ENCODE measurements at places on chromosomes 4 and X. TPM values are rescaled to one million over a fixed set of nuclear protein-coding genes. Genes with fewer than 3 reads are reported as not detected.

DNA sequence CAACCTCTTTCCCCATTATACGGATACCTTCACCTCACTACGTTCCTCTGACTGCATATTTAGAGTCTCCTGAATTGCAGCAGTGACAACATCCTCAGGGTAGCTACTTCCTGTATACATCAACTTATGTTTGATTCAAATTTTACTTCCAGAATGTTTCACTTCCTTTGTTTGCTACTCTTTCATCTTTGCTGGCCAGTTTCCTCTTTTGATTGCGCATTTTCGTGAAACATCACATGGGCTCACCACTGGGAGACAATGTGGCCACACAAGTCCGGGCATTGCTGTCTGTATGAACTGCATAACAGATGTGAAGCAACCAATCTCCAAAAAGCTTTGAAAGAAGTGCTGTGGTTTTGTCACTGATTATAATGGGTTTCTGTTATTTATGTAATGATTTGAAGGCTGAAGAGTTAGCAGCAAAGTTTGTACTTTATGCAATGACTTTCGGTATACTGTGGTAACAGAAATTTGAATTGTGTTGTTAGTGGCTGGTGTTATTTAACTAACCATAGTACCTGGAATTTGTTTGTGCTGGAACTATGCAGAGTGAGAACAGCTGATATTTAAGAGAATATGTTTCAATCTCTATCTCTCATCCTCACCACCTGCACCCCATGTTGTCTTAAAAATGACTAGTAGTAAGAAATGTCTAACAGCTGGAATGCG, 7.4 kb downstream of the SNCA start:
- no peak for DNase-seq

The FOXP3 gene
- total RNA-seq, result not detected

- peak; percentile 69 for DNase-seq
Observed at GRCh38 chr4:52551487-52551886, 107.6 kb downstream of the USP46 start.

DNA sequence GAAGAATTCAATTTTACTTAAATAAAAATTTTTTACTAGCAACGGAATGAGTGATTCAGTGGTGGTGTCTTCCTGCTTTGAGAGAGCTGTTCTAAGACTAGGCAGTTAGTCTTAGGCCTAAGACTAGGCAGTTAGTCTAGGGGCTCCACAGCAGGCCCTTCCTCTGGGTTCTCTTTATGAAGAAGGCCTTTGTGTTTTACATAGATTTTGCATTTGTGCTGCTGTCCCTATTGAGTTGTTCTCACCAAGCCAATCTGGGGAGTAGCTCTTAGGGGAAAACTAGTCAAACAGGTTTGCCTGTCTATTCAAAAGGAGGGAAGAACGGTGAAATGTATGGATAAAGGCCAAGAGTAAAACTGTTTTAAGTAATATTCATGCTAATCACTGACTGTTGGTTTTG, 7.6 kb downstream of the UGT8 start:
- no peak for DNase-seq

DNA sequence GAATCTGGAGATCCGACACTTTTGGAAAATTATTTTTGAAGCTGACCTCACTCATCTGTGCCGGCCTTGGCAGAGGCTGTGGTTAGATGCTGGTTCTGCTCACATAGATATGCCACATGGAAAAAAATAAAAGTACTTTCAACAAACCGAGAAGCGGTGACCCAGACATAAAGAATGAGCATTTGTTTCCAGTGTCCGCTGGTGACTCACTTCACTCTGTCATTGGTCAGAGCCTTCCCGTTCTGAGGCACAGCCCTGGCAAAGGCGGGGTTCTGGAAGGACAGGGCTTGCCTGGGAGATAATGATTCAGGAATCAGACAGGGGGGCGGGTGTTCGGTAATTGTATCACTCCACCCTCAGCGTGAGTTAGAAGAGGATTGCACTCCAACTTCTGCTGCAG, 172.4 kb upstream of the MXRA5 start:
- peak; percentile 15 for DNase-seq

- no peak for DNase-seq
Observed at GRCh38 chrX:13257223-13258051, 62.4 kb downstream of the ATXN3L start.

GRCh38 chr4:113179091-113179490, 129.6 kb downstream of the ANK2 start:
- no peak for DNase-seq

The ITGB1BP2 gene
- total RNA-seq, result 111 TPM

The PLP1 gene
- total RNA-seq, result 7.0 TPM

The DDIT4L gene
- total RNA-seq, result 0.60 TPM

DNA sequence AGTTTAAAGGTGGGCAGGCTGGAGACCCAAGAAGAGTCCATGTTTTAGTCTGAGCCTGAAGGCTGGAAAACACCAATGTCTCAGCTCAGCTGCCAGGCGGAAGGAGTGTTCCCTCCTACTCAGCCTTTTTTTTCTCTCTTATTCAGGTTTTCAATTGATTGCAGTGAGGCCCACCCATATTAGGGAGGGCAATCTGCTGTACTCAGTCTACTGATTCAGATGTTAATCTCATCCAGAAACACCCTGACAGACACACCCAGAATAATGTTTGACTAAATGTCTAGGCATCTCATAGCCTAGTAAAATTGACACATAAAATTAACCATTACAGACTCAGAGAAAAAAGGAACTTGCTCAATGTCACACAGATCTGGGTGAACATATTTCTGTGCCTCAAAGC, 347.1 kb downstream of the GBA3 start:
- DNase-seq, result no peak

GRCh38 chr4:14871676-14872430, 130.4 kb upstream of the CPEB2 start:
- DNase-seq, result no peak

- no peak for DNase-seq
Observed at GRCh38 chrX:110561034-110561433, 202.4 kb downstream of the RTL9 start.

GRCh38 chr4:170651786-170652185, 562.0 kb upstream of the AADAT start:
- DNase-seq, result no peak

The HERC5 gene
- 2.6 TPM for total RNA-seq

The SULT1E1 gene
- total RNA-seq, result not detected

DNA sequence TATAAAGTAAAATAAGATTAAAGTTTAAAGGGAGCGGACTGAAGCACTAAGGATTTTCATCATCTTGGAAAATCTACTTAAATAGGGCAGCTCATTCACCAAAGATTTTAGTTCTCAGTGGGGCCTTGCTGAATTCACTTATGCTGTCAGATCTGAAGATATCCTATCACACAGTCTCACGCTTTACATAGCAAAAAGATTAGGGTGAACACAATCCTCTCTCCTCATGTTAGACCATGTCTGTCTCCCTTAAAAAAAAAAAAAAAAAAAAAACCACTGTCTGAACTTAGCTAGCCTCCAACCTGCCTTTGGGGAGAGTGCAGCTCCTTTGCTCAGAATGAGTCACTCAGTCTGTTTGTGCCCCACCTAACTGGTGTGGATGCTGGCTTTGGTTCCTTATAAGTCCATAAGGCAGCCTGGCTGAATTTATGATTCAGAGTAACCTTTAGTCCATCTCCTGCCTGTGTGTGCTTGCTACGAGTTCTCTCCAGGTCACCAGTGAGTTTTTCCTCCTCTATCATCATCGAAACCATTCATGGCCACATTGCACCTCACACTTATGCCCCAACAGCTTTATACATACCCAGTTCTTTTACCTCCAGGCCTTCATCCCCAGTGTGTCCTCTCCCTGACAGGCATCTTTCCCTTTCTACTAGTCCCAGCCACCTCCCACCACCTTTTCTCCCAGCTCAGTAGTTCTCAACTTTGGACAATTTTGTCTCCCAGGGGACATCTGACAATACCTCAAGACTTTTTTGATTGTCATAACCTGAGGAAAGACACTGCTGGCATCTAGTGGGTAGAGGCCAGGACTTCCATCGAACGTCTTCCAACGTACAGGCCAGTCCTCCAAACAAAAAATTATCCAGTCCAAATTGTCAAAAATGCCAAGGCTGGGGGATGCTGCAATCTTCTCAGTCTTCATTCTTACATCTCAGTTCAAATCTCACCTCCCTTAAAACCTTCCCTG, 220.7 kb upstream of the EMCN start:
- DNase-seq, result no peak

All from left ventricle myocardium inferior (tissue), 1 donor.